Activated T-cell treated with anti-CD3 and anti-CD28 coated beads, Interleukin-2, amount 50 U/mL, for 48 hours (primary cell): ENCODE measurements at places on chromosomes 5 and 9.
A peak's percentile ranks its signal among the peaks of the same experiment; 100 is the strongest.

DNA sequence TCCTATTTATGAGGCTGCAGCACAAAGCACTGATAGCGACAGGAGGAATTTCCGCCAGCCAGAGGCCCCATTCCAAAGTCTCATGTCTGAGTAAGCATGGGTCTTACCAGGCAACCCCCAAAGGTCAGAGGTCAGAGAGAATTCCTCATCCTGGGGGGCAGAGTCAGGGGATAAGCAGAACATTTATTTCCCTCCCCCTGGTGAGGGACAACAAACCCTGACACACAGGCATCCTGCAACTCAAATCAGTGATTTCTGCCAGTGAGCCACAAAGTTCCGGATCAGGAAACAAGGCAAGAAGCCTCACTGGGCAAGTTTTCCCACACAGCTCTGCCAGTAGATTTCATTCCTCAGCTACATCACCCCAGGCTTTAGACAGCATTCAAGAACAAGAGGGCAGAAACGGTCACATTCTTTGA is 37.0 kb downstream of the ADAMTS12 start:
- DNase-seq = no peak

DNA sequence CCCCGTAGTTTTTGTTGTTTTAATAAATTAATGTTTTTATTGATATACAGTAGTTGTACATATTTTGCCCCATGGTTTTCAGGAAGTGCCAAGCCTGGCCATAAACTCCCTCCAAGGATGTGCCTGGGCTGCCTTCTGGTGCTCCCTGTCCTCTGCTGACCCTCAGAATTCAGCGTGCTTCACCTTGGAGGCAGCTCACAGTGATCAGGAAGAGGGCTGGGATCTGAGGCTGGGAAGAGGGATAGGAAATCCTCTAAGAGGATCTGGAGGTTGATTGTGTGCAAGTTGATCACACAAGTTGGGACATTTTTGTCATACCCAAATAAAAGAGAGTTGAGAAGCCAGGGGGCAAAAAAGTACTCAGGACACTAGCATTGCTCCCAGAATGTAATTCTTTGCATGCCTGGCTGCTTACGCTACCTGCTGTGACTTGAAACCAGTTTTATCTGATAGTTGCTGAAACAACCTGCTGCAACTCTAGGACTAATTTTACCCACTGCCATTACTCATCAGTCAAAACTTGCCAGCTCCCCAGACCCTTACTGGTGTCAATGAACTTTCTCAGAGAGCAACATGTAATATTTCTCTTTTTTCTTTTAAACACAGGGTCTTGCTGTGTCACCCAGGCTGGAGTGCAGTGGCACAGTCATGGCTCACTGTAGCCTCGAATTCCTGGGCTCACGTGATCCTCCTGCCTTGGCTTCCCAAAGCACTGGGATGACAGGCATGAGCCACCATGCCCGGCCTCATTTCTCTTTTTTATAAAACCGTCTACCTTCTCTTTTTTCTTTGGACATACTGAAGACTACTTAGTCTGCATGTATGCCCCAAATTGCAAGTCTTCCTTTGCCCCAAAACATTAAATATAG is 29.0 kb downstream of the PDE6A start:
- DNase-seq = no peak

DNA sequence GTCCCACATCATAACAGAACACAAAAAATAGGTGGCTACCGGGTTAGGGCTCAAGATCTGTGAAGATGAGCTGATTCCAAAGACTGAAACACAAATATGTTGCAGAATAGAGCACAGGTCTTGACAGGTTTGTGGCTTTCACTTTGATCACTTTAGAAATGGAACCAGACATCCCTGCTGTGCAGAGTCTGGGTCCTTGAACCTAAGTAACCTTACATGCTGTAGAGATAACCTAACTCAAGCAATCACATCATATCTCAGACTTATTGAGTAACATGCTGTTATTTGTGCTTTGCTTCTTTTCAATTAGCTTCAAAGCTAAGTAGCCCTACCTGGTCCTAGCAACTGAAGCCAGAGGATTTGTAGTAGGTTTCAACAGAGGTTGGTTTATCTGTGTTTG is 24.3 kb downstream of the FBXW2 start:
- no peak for DNase-seq

DNA sequence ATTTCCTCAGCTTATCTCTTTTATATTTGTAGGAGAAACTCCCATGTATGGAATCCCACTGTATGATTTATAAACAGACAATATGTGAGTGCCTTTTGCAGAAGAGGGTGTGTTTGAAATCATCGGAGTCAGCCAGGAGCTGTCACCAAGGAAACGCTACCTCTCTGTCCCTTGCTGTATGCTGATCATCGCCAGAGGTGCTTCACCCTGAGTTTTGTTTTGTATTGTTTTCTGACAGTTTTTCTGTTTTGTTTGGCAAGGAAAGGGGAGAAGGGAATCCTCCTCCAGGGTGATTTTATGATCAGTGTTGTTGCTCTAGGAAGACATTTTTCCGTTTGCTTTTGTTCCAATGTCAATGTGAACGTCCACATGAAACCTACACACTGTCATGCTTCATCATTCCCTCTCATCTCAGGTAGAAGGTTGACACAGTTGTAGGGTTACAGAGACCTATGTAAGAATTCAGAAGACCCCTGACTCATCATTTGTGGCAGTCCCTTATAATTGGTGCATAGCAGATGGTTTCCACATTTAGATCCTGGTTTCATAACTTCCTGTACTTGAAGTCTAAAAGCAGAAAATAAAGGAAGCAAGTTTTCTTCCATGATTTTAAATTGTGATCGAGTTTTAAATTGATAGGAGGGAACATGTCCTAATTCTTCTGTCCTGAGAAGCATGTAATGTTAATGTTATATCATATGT is 18.0 kb upstream of the CTSL start:
- no peak for DNase-seq

DNA sequence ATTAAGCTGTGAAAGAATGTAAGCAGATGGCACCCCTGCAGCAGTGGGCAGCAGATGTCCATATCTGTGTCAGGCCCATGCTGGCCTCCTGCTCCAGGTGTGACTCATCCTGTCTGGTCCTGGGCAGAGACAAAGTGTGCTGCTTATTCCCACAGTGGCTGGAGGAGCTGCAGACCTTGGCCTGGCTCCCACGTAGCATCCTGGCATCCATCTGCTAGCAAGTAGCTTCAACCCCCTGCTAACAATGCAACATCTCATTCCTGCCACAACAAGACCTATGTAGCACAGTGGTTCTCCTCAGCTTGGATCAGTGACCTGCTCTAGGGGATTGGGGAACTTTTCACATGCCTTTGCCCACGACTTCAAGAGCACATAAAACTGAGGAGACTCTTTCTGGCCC is 126.4 kb upstream of the SLC12A2 start:
- no peak for DNase-seq

GRCh38 chr5:14628346-14628745 is 36.2 kb upstream of the OTULIN start:
- peak; percentile 45 for DNase-seq

DNA sequence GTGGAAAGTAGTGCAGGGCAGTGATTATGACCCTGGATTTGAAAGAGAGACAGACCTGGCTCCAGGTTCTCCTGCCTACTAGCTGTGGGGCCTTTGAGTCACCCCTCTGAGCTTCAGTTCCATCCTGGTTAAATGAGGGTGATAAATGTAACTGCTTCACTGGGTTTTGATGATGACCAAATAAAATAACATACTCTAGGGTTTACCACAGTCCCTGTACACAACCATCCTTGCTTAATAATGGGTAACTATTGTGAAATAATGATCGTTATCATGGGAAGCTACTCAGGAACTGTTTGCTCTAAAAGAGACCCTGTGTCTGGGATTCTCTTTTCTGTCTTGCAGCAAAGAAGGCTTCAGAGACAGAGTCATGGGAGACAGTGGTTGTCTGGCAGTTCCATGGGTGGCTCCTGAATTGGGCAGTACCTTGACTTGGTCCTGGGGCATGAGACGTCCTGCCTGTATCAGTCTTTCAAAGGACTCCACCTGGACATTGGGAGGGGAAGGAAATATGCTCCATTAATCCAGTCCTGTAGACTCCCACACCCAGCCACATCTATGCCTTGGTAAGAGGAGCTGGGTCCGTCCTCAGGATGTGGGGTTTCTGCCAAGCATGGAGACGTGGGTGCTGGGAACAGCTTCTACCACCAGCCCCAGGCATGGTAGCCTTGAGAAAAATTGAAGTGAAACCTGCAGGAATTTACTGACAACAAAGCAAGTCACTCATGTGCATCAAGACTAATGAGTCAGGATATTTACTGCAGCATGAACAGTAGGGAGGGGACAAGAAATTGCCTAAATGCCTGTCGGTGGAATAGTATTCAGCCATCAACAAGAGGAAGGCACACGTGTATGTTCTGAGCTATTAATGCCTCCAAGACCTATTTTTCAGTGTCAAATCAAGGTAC is 23.4 kb downstream of the AKNA start:
- DNase-seq = no peak
